Activated gamma-delta T cell (primary cell): ENCODE measurements at places on chromosomes 3 and 15.

GRCh38 chr3:107524841-107525643 is 2.3 kb downstream of the BBX start:
- peak; percentile 44 for DNase-seq

- DNase-seq: no peak
Observed at GRCh38 chr3:60215946-60216345, 1035.3 kb downstream of the FHIT start.

DNA sequence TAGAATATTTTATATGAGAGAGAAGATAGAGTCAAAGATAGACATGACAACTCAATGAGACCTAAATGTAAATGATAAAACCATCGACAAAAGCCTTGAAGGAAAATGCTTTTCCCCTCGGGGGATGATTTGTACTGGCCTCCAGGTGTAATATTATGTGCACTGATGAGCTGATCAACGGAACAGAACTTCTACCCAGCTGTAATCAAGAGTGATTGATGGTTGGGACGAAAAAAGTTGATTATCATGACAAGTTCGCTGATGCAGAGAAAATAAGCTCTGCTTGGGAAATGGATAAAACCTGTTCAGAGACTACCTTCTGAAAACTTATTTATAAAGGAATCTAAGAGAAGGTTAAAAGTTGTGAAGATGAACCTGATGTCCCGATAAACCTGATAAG is 210.7 kb downstream of the ZNF385D start:
- no peak for DNase-seq

DNA sequence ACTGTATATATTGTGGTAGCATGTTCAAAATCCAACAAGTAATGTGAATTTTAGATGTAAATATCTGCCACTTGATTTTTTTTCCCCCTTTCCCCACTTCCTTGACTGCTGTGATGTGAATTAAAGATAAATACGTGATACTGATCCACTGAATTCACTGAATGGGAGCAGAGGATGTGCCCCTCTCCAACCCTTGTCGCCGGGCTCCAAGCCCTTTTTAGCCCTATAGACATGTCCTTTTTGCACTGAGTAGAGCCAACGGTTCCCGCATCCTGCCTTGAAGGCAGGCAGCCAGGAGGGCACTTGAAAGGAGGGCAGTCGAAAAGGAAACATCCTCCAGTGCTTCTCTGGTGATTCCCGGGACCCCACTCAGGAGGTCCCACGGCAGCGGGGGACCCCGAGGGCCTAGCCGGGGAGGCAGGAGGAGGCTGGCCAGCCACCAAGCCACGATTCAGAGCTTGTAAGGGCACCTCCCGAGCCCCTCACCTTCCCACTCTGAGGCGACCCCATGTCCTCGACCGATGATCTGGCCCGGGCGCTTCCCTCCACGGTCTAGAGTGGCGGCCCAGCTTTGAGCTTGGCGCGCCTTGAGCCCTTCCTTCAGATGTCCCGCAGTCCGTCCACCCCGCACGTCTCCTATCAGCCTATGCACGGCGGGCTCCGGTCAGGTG is 901 bp upstream of the MANF start:
- DNase-seq: no peak

- DNase-seq: no peak
Observed at GRCh38 chr3:126459763-126460127, 15.9 kb downstream of the ZXDC start.

GRCh38 chr15:48617619-48618018 is 27.9 kb downstream of the FBN1 start:
- DNase-seq: no peak

- DNase-seq: no peak
Observed at GRCh38 chr15:84940399-84940798, 41.3 kb upstream of the PDE8A start.

GRCh38 chr3:81788610-81789009 is 27.2 kb upstream of the GBE1 start:
- DNase-seq: no peak

- no peak for DNase-seq
Observed at GRCh38 chr15:67002368-67002767, 63.0 kb upstream of the SMAD3 start.

DNA sequence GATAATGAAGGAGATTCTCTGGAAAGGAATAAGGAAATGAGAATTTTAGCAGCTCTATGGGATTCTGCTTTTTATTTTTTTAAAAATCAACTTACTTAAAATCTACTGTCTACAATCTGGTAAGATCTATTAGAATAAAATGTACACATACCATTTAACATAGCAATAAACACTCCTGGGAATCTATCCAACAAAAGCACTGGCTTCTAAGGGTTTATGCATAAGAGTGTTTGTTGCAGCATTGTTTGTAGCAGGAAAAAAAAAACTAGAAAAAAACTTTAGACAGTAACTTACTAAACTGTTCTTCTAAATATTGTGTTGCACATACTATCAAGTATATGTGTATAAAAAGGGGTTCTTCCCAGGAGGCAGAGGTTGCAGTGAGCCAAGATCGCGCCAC is 15.7 kb upstream of the RBP1 start:
- DNase-seq: no peak
